ENCODE measurements at places on chromosomes 4 and X.

DNA sequence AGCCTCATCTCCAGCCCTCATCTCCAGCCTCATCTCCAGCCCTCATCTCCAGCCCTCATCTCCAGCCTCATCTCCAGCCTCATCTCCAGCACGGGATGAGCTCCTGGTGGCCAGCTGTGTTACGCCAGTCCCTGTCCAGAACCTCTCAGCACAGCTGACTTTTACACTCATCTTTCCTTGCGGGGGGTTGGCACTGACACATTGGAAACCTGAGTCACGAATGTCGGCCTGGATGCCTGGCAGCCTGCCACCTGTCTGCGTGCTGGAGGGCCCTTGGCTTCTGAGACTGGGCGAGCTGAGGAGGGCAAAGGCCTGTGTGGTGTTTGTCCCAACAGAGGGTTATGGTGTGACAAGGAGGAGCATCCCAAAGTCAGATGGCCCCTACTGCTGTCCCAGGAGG is 66.1 kb upstream of the HGFAC start:
- DNase-seq: no peak

DNA sequence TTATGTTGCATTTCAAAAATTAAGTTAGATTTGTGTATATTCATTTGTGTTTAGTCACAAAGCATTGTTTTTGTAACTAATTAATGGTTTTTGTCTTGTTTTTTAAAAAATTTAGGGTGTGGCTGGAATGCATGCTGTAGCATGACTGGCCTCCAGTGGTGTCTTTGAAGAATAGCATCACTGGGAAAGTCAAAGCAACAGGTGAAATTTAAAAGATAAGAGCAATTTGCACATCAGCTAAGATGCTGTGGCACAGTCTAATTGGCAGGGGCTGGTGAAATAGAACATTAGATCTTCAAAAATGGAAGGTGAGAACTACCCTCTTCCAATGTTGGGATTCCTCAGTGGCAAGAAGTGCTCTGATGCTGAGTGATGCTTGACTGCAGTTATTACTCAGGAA is 45.3 kb downstream of the ANK2 start:
- no peak for DNase-seq

DNA sequence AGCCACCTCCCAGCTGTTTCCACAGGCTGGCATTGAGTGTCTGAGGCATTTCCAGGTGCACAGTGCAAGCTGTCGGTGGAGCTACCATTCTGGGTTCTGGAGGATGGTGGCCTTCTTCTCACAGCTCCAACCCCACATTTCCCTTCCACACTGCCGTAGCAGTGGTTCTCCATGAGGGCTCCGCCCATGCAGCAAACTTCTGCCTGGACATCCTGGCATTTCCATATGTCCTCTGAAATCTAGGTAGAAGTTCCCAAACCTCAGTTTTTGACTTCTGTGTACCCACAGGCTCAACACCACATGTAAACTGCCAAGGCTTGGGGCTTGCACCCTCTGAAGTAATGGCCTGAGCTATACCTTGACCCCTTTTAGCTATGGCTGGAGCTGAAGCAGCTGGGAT is 10.3 kb upstream of the FRMPD4 start:
- DNase-seq: no peak

GRCh38 chr4:184890499-184890898 is 64.7 kb upstream of the ACSL1 start:
- no peak for DNase-seq

DNA sequence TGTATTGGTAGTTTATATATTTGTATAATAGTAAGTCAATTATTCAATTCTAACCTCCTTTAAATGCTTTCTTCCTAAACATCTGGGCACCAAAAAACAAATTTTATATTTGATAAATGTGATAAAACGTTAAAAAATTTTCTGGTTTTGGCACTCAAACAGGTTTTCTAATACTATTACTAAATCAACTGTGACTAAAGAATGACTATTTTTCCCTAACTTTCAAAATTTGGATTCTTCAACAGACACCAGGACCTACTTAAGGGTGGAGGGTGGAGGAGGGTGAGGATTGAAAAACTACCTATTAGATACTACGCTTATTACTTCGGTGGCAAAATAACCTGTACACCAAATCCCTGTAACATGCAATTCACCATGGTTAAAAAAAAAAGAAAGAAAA is 555.5 kb downstream of the IL15 start:
- DNase-seq: no peak

DNA sequence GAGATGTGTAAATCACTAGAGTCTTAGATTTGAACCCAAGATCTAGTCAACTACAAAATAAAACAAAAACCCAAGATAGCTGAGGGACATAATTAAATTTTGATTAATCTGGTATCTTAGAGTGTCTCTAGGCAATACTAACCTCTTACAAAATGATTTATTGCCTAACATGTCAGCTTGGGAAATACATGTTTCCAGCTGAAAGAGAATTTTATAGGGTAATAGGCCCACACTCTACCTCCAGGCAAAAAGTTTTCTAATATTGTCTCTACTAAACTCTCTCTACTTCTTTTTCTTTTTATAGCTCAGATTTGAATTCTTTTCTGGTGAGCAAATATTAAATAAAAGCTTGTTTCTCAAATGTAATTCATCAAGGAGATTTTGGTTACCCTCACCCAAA is 263.2 kb downstream of the IL15 start:
- no peak for DNase-seq

DNA sequence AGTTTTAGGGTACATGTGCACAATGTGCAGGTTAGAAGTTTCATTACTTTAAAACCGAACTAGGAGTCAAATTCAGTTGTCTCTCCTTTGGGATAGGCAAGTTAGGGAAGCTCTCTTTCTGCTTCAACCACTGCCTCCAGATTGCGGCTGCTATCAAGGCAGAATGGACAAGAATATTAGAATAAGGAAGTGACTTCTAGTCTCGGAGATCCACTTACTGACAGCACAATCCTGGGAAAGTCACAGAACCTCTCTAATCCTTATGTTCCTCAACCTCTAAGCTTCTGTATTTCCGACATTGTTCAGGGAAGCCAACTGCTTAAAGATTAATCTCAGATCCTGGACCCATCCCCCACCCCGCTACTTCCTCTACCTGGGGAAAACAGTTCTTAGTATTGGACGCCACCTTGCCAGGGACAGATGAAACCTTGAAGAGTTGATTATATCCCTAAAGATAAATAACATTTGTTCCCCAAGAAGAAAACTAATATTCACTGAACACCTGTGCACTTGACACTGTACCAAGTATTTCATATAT is 2.1 kb downstream of the NUP62CL start:
- peak; percentile 1 for DNase-seq

DNA sequence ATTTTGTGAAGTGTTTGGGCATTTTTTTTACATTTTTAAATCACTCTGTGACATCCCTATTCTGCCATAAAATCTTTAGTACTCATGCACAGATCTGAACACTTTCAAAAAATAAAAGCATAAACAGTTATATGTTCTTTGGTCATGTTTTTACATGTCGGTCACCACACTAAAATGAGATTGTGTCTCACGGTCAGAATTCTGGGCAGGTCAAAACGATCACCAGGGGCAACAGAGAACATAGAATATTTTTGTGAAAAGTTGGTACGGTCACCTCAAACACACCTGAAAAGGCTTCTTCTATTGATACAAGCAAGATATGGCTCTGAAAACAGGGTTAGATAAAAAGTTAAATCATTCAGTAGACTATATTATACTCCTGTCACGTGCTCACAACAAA is 189.1 kb downstream of the PDGFC start:
- DNase-seq: no peak

DNA sequence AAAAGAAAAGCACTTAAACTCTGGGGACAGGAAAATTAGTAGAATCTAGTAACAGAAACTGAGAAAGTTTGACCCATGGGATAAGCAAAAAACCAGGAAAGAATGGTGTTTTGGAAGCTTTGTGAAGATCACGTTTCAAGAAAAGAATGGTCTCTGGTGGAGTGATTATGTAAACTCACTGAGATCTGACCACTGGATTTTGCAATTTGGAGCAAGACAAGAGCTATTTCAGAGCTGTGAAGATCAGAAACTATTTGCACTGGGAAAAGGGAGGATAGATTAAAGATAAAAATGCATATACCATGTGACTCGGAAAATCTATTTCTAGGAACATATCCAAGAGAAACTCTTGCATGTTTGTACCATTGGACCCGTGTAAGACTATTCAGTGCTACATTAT is 4.3 kb downstream of the TMPRSS11D start:
- DNase-seq: no peak

DNA sequence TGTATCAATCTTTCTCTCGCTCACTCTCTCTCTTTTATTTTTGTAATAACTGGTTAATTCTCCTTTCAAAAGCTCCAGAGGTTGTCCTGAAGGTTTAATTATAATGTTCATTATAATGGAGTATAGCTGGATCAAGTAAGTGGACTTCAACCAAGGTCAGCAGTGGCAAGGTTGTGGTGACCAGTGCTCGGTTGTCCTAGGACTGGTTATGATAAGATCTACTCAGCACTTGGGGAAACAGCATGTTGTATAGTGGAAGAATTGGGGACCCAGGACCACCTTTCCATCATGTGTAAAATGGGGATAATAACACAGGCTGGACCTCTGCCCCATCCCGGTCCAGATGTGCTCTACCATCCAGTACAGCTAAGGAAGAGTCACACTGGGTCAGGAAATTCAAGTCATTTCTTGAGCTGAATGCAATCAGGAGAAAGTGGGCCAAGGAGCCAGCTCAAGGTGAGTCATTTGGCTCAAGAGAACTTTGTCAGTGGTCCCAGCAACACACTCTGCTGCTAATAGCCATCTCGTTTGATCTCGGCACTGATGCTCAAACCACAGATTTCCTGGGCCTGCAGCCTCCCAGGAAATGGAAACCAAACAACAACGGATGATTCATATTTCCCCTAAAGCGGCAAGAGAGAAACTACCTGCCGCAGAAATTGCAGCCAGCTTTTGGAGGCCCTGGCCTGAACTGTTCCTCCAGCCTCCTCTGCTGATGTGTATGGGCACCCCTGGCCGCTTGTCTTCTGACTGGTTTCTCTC is 123.6 kb upstream of the RBPJ start:
- peak; percentile 61 for DNase-seq

DNA sequence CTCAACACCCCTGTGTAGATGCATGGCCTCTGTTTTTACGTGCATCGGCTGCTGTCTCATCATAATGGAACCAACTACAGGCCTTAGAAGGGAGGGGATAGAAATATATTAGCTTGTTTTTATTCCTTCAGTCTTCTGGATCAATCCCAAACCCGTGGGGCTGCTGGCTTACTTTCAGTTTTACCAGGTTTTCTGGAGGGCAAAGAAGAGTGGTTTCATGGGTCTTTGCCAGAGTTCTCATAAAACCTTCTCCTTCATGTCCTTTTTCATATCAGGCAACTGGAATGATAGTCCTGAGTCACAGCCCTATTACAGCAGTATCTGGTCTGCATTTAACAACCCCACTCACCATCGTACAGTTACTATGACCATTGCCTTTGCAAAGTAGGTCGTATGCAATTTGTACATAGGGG is 34.6 kb downstream of the PPP2R2C start:
- no peak for DNase-seq

DNA sequence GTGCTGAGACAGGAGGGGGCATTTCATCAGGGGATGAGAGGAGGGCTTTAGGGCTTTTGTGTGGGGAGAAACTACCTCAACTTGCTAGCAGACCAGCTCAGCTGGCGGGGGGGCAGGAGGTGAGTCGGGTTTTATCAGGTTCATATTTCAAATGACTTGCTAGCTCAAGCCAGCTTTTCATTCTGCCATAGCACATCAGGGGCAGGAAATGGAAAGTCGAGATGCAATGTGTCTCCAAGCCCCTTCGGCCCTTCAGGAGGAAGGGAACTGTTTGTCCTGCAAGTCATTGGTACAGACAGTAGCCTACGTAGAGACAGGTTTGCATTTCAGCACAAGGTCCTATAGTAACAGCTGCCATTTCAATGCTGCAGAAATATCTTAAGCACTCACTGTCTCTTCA is 194.1 kb downstream of the PTTG2 start:
- DNase-seq: peak; percentile 61

GRCh38 chr4:124650614-124651013 is 61.9 kb downstream of the ANKRD50 start:
- DNase-seq: no peak

GRCh38 chr4:14234307-14234706 is 606.8 kb upstream of the BOD1L1 start:
- DNase-seq: no peak

DNA sequence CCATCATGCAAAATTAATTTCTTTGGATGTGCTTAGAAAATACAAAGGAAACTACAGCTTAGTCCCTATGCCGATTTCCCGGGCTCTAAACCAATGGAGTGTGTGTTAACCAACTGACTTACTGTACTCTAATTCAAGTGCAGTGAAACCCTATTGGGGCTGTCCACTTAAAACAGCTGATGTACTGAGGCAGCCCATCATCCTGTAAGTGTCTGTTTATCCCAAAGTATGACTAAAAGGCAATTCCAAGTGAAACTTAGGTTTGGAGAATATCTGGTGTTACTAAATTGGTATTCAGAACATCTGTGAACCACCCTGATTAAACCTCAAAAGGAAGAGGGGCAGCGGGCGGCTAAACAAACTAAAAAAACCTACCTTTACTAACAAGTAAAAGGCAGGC is 79.7 kb downstream of the GATB start:
- no peak for DNase-seq

GRCh38 chrX:136214551-136214950 is 36.6 kb downstream of the MAP7D3 start:
- DNase-seq: peak; percentile 67

DNA sequence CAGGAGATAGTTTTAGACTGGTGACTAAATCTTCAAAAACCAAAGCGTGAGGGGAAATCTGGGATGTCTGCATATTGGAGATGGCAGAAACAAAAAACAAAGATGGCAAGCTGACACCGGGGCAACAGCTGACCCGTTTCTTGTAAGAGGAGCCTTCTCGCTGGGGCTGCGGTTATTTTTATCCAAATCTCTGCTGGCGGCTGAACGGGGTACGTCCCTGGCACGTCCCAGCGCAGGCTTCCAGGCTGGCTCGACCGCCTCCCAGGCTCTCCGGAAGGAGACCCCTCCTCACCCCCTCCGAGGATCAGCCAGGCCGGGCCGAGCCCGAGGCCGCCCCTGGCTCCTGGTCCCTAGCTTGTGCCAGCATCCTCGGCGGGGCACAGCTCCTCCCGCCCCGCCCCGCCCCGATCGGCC is 403 bp downstream of the SGCB start:
- peak; percentile 85 for DNase-seq

- DNase-seq: peak; percentile 37
These were observed 171.7 kb downstream of the PAPSS1 start for GRCh38 chr4:107548211-107548905.

DNA sequence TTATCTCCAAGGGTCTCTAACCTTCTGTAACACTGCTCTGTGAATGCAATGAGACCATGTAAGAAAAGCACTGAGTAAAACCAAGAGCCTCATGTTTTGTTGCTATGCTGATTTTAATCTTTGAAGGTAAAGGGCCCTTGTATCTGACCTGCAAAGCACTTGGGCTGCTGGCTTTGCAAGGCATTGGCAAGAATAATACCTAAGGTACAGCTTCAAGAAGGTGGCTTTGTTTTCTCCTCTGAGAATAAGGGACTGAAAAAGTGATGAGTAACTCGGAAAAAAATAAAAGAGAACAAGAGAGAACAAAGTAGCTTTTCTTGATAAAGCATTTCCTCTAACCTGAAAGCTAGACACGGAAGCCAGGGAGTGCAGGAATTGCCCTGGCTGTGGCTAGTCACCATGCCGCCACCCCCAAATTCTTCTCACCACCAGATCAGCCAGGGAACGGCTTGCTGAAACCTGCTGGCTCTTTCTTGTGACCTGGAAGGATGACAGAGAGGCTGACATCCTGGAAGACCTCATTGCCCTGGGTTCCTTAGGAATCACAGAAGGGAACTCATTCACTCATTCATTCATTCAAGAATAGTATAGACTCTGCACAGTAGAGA is 41.8 kb upstream of the HS3ST1 start:
- DNase-seq: no peak
